ENCODE measurements at places on chromosomes 7 and 10.

- no peak for DNase-seq
Observed at GRCh38 chr7:115635876-115636275, 394.7 kb downstream of the TFEC start.

DNA sequence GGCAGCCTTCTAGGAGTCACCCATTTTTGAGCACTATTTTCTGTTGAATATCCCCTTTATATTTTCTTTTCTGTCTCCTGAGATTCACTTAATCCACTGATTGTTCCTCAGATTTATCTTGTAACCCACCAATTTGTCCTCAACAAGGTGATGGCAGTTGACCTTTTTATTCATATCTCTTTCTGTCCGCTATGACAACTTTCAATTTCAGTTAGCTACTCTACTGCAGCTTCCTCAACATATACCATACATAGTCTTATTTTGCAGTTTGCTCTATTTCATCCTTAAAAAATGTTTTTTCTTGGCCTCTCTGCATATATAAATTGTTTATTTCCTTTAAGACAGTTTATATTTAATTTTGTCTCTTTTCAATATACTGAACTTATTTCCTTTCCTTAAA is 101.3 kb downstream of the THSD7A start:
- DNase-seq = no peak

- DNase-seq = no peak
Observed at GRCh38 chr10:91077549-91078071, 142.9 kb upstream of the PCGF5 start.

DNA sequence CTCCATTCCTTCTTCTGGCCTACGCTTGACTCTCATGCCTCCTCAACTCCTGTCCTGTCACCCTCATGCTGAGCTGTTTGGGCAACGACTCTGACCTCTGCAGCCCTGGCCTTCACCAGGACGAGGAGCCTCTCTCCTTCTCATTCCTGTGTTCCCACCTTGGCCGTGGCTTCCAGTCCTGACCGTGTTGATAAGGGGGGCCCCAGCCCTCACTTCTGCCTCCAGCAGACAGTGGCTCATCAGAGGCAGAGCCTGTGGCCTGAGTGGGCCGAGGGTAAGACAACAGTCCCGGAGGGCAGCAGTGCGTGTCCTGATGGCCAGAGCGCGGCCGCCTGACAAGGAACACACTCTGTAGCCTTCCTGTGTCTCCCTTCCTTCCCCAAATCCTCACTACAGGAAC is 61.7 kb upstream of the UBE3C start:
- no peak for DNase-seq
